Breast epithelium (tissue), 4 donors: ENCODE measurements at places on chromosomes 6 and 20. TPM values are rescaled to one million over a fixed set of nuclear protein-coding genes. Genes with fewer than 3 reads are reported as not detected.

The PGC gene
- total RNA-seq: 3.2 TPM

The SEC63 gene
- total RNA-seq: 58.7 TPM

The COL9A1 gene
- total RNA-seq: not detected

The MMP24 gene
- 0.98 TPM for total RNA-seq

The SYCP2 gene
- total RNA-seq: 4.5 TPM

The ZNF512B gene
- 12.7 TPM for total RNA-seq

The SLA2 gene
- total RNA-seq: 1.6 TPM

The FAM209B gene
- total RNA-seq: not detected

The MAP3K5 gene
- total RNA-seq: 33.2 TPM

The VGLL2 gene
- total RNA-seq: not detected

The GSTA3 gene
- total RNA-seq: not detected

The ARMC12 gene
- total RNA-seq: 0.29 TPM

The PAQR8 gene
- total RNA-seq: 4.3 TPM

The FAM83C gene
- not detected for total RNA-seq

The CST4 gene
- not detected for total RNA-seq

The GCNT2 gene
- total RNA-seq: 13.4 TPM

The MDFI gene
- 36.1 TPM for total RNA-seq

The IL20RA gene
- total RNA-seq: 49.2 TPM

The KCNQ5 gene
- total RNA-seq: 1.0 TPM
